ENCODE measurements at places on chromosomes 6 and 20.
A peak's percentile ranks its signal among the peaks of the same experiment; 100 is the strongest.

- DNase-seq = no peak
These were observed 547.9 kb upstream of the PTCHD4 start for GRCh38 chr6:48658915-48659314.

DNA sequence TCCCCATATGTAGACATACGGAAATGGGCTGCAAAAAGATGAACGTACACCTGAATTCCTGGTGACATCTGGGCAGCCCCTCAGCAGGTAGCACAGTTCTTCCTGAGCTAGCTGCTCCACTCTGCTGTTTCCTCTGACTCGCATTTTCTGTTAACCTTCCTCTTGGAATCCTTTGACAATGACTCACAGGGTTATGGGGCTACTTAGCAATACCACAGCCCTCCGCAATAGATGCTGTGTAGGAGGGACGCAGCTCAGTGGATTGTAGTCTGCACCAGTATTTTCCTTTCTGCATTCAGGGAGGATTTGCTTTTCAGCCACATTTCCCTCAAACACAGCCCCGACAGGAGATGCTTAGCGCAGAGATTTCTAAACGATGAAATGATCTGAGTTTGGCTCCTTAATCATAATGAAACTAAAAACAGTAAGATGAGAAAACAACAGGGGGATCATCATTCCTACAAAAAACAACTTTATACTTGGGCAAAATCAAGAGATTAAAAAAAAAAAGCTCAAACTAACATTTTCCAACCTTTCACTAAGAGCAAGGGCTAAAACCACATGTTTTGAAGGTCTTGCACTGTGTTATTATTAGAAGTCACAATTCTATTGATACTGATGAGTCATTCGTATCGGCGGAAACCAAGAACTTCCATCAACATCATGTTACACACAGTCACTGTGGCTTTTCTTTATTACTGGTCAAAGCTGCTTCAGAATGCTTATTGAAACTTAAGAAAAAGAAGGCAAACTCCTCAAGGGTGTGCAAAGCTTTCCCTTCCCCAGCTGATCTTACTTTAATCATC is 12.2 kb downstream of the BACH2 start:
- peak; percentile 54 for DNase-seq

GRCh38 chr6:52496631-52497030 is 76.5 kb downstream of the EFHC1 start:
- DNase-seq = no peak

DNA sequence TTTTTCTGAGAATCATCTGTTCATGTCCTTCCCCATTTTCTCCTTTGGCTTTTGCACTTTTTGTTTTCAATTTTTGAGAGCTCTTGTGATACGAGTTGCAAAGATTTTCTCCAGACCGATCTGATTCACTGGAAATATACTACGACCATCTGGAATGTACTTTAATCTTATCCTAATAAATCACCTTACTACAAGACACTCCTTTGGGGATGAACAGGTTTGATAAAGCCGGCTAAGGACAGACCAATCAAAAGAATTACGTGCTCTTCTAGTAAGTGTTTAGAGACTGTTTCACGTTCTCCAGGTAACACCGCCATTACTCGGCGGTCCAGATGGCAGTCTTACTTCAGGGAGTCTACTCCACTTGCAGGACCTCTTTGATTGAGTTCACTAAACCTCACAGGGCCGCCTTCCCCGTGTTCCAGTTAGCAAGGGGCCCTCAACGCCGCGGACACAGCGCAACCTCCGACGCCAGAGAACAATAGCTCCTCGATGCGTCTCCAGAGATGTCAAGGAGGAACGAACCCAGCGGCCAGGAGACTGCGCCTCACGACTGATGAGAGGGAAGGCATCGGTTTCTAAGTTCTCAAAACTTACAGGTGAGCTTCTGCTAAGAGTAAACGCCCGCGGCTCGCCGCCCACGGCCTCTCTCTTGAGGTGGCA is 920 bp upstream of the WTAP start:
- DNase-seq = no peak

GRCh38 chr6:53043581-53043980 is 21.6 kb upstream of the FBXO9 start:
- DNase-seq = no peak

DNA sequence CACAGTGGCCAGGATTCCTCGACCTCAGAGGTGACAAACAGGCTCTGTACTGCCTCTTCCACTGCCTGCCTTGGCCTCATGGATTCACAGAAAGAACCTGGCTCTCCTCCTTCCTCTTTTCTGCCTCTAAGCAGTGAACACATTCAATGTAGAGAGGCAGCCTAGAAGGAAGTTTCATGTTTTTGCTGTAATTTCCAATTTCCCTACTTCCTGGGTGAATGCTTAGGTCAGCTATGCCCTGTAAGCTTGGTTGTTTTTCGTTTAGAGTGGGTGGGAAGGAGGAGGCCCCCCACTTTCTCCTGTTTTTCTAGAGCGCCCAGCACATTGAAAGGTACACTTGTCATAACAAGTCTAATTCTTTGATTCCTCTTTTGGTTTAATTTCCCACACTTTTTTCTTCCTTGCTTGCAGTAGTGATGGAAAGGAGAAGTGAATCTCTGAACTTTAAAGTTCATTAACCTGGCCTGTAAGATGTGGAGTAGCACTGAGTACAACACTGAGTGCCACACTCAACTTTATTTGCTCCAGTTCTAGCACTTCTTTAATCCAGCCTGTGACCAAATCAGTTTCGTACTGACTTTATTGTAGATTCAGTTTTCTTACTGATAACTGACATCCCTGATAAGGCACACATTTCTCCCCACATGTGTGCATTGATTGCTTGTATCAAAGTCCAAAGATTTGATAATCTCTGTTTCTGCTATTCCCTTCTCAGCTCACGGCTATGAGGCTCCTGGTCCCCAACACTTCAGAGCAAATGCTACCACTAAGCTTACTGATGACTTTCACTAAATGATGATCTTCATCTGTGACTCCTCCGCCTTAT is 100.0 kb upstream of the MAN1A1 start:
- DNase-seq = no peak
